ENCODE measurements at places on chromosomes 1 and 21.

DNA sequence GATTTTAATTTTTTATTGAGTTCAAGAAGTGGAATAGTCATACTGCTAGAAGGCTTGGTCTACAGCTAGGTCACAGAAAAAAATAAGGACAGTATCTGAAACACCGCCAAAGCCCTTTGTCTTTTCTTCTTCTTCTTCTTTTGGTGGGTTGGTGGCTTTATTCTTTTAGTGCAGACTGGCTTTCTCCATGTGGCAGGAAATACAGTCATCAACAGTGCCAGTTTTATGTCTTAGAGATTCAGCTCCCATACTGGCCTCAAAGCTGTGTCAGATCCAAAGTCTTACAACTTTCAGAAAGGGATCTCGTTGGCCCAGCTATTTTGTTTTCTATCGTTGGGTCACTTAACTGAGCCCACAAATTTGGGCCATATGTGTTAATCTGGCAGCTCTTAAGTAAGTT is 58.2 kb downstream of the FNBP1L start:
- no peak for DNase-seq

DNA sequence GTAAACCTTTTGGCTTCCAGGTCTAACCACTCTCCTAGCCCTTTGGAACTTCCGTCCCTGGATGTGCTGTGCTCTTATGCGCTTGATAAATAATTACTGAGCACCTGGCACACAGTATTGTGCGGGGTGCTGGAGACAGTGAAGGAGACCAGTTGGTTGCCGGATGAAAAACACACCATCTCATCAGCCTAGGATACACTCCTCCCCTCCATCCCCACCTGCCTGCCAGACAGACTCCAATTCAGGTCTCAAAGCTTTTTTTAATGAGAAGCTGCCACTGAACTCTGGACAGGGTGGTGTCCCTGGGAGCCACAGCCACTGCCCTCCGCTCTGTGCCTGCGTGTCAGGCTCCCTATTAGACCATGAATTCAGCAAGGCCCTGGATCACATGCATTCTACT is 9.2 kb downstream of the GNB1 start:
- no peak for DNase-seq

DNA sequence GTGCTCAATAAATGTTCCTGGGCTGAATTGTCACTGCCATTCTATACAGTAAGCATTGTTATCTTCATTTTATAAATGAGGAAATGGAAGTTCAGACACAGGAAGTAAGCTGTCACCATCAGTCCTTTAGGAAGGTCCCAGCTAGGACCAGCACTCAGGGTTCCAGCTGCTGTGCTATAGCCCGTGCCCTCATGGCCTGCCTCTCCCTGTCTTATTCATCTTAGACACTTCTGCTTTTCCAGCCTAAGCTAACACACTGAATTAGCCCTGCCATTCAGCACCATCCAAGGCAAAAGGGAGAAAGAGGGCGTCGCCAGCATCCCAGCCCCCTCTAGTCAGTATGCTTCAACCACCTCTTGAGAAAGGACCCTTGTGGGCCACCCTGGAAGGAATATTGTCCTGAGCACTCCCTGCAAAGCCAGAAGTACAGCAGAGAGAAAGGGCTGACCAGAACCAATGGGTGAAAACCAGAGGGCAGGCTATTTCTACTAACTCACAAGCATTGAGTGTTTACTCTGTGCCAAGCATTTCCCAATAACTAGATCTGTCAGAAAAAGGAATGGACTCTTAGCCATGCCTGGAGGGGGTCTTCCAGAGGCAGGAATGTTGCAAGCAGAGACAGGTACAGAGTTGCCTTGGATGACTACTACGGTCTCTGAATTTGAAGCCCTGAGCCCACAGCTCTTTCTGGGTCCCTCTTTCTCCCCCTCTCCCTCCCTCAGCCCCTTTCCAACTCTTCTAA is 77.9 kb upstream of the NFIA start:
- no peak for DNase-seq

DNA sequence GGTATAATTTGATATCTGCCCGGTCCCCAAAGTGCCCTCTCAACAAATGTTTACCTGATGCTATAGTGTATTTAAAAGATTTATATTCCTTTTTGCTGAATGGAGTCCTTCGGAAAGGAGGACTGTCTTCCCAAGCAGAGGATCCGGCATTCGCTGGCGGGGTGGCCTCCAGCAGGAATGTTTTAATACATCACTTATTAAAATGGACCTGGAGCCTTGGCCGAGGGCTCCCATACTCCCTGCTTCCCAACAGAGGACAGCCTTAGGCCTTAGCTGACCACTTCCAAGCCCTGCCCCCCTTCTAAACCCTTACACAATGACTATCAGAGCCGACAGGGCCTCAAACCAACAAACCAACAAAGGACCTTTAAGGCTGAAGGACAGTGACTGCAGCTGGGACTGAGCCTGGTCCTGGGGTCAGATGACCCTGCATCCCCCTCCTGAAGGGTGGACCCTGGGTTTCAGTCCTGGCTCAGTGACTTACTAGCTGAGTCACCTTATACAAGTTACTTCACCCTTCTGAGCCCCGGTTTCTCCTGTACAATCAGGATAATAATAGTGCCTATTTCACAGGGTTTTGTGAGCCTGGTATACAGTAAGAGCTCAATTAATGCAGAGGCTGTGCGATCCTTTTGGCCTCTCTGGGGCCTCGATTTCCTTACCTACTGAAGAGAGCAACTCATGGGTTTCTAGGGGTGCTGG is 5.6 kb downstream of the CAMK2N1 start:
- DNase-seq: no peak

- no peak for DNase-seq
Observed at GRCh38 chr21:43321611-43322010, 105.3 kb downstream of the SIK1 start.

DNA sequence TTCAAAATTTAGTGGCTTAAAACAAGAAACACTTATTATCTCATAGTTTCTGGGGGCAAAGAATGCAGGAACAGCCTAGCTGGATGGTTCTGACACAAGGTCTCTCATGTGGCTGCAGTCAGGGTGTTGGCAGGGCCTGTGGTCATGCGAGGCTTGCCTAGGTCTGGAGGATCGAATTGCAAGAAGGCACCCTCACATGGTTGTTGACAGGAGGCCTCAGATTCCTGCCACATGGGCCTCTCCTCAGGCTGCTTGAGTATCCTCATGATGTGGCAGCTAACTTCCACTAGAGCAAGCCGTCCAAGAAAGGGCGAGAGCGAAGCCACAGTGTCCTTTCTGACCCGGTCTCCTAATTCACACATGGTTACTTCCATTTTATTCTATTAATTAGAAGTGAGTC is 6.2 kb upstream of the NRIP1 start:
- no peak for DNase-seq

GRCh38 chr1:83545066-83545862 is 453.7 kb downstream of the TTLL7 start:
- no peak for DNase-seq

- DNase-seq: no peak
Observed at GRCh38 chr1:100323419-100324106, 28.7 kb upstream of the CDC14A start.

- no peak for DNase-seq
Observed at GRCh38 chr21:33980276-33980916, 64.8 kb upstream of the ATP5PO start.

GRCh38 chr1:67584938-67585337 is 100.1 kb upstream of the GADD45A start:
- DNase-seq: no peak

DNA sequence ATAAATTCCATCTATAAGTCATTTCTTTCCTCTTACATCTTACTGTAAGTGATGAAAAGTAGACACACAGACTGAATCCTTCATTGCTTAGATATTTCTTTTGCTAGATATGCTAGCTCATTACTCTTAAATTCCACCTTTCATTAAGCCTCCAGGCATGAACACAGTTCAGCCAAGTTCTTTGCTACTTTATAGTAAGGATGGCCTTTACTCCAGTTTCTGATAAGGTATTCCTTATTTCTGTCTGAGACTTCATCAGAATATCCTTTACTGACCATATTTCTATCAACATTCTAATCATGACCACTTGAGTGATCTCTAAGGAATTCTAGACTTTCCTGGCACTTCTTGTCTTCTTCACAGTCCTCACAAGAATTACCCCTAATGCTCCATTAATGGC is 191.7 kb upstream of the KCTD3 start:
- DNase-seq: no peak

DNA sequence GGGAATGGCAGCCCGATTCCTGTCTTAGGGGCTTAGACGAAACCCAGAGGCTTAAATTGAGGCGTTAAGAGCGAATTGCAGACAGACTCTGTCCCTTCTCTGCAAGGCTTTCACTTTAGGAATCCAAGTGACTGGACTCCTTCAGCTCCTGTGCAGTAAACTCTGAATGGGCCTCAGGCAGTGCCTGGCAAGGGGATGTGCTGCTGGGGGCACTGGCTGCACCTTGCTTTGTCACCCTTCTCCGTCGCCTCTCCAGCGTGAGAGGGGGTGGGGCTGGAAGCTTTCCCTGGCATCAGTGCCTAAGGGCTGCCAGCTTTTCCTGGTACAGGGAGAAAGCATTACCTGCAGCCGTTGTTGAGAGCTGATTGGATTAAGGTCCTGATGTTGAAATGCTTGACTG is 39.9 kb upstream of the NFASC start:
- no peak for DNase-seq

DNA sequence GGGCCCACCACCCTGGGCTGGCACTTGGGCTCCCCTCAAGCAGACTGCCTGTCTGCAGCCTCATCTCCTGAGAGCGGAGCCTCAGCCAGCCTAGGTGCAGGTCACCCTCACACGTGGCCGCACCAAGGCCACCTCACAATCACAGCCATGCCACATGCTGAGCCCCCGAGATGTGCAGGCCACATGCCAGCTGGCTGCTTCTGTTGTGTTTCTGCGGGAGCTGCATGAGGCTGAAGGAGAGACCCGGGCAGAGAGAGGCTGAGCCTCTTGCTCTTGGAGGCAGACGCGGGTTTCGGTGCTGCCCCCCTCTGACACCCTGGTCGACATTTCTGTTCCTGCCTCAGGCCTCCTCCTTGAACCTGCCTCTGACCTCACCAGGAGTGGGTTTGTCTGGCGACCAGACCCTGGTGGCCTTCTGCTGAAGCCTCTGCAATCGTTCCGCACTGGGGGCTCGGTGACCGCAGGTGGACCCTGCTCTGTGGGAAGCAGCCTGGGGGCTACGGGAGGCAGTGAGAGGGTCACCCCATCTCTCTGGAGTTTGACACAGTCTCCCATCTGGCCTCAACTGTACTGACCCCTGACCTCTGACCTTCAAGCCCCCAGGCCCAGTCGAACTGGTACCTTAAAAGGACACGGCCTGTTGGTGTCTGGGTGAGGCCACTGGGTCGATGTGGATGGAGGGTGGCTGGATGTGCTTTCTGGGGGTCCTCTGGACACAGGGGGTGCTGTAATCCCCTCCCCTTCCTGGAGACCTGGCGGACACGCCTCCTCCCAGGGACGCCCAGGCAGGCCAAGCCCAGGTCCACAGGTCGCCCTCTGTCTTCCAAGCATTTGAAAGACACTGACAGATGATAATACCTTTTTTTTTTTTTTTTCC is 13.0 kb upstream of the C1orf174 start:
- DNase-seq: no peak

- DNase-seq: no peak
Observed at GRCh38 chr1:231091415-231091814, 51.4 kb upstream of the FAM89A start.

DNA sequence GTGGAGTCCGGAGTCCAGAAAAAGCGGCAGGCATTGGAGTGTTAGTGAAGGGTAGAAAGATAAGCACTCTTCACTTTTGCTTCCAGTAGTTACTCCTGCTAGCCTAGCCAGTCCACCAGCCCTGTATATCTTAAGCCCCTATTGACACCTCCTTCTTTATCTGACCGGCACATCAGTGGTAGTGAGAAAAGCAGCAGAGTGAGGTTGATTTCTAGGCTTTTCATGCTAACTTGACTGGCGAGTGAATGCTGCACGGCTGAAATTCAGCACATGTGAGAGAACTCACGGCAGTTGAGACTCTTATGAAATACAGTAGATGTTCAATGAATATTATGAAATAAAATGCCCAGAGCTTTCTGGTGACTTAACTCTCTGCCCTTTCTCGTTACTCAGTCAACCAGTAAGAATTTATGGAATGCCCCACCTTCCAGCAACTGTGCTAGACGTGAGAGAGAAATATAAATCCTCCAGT is 128.2 kb downstream of the CACHD1 start:
- DNase-seq: no peak

GRCh38 chr1:43924516-43924915 is 9.1 kb upstream of the ARTN start:
- DNase-seq: no peak

DNA sequence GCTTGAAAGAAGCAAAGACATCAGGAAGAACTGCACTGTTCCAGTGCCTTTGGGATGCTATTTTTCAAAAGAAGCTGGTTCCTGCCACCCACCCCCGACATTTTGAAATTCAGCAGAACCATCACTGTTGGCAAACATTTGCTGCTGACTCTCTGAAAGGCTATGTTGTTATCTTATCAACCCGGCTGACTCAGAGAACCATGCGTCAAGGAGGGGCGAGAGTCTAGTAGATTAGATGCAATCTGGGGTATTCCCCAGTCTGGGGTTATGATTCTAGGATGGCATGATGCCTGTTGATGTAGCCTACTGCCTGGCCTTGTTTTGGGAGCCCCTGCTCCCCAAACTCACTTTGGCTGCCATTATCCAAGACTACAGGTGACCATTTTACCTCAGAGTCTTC is 267.8 kb upstream of the RUNX1 start:
- DNase-seq: no peak

- DNase-seq: no peak
Observed at GRCh38 chr1:33709783-33710718, 153.8 kb upstream of the HMGB4 start.

DNA sequence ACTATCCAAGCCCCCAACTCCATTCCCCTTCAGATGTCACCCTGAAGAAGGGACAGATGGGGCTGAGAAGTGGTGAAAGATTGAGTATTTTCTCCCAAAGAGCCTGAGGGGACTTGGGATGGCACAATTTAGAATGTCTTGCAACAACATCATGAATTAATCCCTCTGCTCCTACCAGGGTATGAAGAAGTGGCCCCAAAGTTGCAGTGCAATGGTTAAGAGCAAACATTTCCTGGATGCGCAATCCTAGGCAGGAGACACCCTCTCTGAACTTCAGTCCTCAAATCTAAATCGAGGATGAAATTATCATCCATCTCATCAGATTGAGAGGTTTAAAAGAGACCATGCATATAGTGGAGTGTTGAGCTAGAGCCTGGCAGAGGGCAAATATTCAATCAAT is 28.6 kb upstream of the CITED4 start:
- DNase-seq: no peak

GRCh38 chr1:245292141-245292540 is 137.4 kb downstream of the KIF26B start:
- DNase-seq: no peak

DNA sequence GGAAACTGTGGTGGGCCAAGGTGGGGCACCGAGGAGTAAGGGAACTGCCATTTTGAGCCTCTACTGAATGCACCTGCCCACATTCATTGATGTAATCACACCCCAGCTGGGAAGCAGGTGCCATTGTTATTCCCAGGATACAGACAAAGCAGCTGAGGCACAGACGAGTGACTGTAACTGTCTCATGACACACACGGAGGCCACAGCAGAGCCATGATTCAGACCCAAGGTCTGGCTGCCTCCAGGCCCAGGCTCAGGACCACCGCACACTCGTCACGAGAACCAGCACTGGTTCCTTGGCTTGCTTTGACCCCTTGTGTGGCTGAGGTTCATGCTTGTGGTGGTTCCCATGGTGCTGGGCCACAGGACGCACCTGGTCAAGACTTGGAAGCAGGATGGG is 45.6 kb upstream of the CLIC4 start:
- no peak for DNase-seq

GRCh38 chr1:932776-933602 is 9.3 kb downstream of the SAMD11 start:
- DNase-seq: no peak

- DNase-seq: no peak
Observed at GRCh38 chr1:221576268-221576667, 165.6 kb downstream of the DUSP10 start.

Measured in stimulated activated CD8-positive, alpha-beta memory T cell treated with anti-CD3 and anti-CD28 coated beads, Interleukin-4, amount 100 ng/mL, for 1 hour (primary cell).